ENCODE measurements at places on chromosomes 13 and 19. TPM values are rescaled to one million over a fixed set of nuclear protein-coding genes. Genes with fewer than 3 reads are reported as not detected.

The TMC4 gene
- total RNA-seq = not detected

The CYP2B6 gene
- not detected for total RNA-seq

The GRK1 gene
- total RNA-seq = not detected

The RYR1 gene
- not detected for total RNA-seq

The IZUMO2 gene
- not detected for total RNA-seq

The ARHGAP33 gene
- total RNA-seq = 2.0 TPM

The NANOS3 gene
- total RNA-seq = not detected

The GPR12 gene
- total RNA-seq = not detected

The ATP4B gene
- total RNA-seq = not detected

The CYP2S1 gene
- total RNA-seq = not detected

The RAB3A gene
- total RNA-seq = 1.9 TPM

The VSTM2B gene
- total RNA-seq = not detected

The ZNF544 gene
- 33.3 TPM for total RNA-seq

The PPP1R13L gene
- total RNA-seq = 2.3 TPM

The CDADC1 gene
- 4.0 TPM for total RNA-seq

The SYNGR4 gene
- total RNA-seq = not detected

The ZNF835 gene
- total RNA-seq = 1.2 TPM

The FOSB gene
- total RNA-seq = 41.1 TPM

The SPC24 gene
- total RNA-seq = 9.0 TPM

The TMEM190 gene
- not detected for total RNA-seq

The DCLK1 gene
- 23.5 TPM for total RNA-seq

The ATP12A gene
- not detected for total RNA-seq

The SIGLEC7 gene
- total RNA-seq = not detected

The NLRP12 gene
- 0.06 TPM for total RNA-seq

The RXFP2 gene
- not detected for total RNA-seq

The TMEM161A gene
- 31.2 TPM for total RNA-seq

The PSG11 gene
- not detected for total RNA-seq

The FLT1 gene
- 2.0 TPM for total RNA-seq

The SAMD4B gene
- total RNA-seq = 60.0 TPM

The ZNF57 gene
- total RNA-seq = 2.2 TPM

The PALM3 gene
- total RNA-seq = 0.37 TPM

The KCNJ14 gene
- 1.3 TPM for total RNA-seq

The ATP8A2 gene
- not detected for total RNA-seq

The ICAM3 gene
- total RNA-seq = 6.0 TPM

The ZNF540 gene
- 1.1 TPM for total RNA-seq

The PRODH2 gene
- not detected for total RNA-seq

The FUT2 gene
- not detected for total RNA-seq

The NLRP5 gene
- not detected for total RNA-seq

The CDC37 gene
- 132 TPM for total RNA-seq

The DYRK1B gene
- 13.0 TPM for total RNA-seq

The PSG2 gene
- total RNA-seq = not detected

The ZNF497 gene
- 0.29 TPM for total RNA-seq

The ZNF813 gene
- 6.3 TPM for total RNA-seq

The NTF4 gene
- total RNA-seq = not detected

The THSD8 gene
- total RNA-seq = not detected

The NCR1 gene
- not detected for total RNA-seq

The SLC5A5 gene
- not detected for total RNA-seq

The ARHGEF1 gene
- 50.6 TPM for total RNA-seq

The LINGO3 gene
- total RNA-seq = not detected

The DLEU7 gene
- total RNA-seq = not detected

The CLEC4M gene
- total RNA-seq = not detected
